ENCODE measurements at places on chromosomes 5 and 9.

GRCh38 chr5:148922606-148923005 is 96.2 kb downstream of the ADRB2 start:
- DNase-seq, result no peak

- no peak for DNase-seq
Measured at GRCh38 chr9:121357011-121357410, 13.0 kb downstream of the STOM start.

DNA sequence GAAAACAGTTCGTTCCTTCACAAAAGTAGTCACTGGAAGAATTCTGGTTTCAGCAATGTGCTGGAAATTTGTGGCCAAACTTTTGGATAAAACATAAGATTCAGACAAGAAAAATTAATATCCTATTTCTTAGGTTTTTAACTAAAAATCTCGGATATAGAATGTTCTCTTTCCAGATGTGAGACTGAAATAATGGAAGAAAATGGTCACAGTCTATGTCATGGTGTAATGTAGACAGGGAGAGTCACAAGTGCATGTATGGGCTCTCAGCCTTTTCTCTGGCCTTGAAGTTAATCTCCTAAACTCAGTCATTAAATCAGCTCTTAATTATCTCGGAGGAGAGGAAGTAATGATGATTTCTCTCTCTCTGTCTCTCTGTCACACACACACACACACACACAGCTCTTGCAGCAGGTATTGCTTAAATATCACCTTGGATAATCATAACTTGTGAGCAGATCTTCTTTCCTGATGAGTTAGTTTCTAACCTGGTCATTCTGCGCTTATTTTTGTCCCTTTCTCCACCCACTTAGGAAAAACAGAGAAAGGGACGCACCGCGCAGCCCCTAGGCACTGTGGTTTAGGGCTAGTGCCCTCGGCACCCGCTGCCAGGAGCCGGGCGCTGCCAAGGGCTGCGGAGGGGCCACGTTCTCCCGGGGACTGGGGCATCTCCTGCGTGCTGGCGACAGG is 672 bp upstream of the ITGA2 start:
- no peak for DNase-seq

DNA sequence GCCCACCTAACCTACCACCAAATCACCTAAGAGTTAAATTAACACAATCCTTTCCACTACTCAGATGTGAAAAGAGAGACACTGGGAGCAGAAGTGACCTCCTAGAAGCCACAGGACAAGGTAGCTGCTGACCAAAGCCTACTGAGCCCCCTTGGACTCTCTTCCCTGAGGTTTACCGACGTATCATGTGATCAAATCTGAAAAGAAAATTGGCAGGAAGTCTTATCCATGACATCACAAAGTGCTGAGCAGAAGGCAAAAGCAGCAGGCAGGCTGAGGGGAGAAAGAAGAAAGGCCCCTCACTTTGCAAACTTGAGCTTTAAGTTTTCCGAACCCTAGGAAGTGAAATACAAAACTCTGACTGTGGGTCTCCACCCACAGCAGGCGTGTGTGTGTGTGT is 11.1 kb downstream of the PRELID2 start:
- no peak for DNase-seq

DNA sequence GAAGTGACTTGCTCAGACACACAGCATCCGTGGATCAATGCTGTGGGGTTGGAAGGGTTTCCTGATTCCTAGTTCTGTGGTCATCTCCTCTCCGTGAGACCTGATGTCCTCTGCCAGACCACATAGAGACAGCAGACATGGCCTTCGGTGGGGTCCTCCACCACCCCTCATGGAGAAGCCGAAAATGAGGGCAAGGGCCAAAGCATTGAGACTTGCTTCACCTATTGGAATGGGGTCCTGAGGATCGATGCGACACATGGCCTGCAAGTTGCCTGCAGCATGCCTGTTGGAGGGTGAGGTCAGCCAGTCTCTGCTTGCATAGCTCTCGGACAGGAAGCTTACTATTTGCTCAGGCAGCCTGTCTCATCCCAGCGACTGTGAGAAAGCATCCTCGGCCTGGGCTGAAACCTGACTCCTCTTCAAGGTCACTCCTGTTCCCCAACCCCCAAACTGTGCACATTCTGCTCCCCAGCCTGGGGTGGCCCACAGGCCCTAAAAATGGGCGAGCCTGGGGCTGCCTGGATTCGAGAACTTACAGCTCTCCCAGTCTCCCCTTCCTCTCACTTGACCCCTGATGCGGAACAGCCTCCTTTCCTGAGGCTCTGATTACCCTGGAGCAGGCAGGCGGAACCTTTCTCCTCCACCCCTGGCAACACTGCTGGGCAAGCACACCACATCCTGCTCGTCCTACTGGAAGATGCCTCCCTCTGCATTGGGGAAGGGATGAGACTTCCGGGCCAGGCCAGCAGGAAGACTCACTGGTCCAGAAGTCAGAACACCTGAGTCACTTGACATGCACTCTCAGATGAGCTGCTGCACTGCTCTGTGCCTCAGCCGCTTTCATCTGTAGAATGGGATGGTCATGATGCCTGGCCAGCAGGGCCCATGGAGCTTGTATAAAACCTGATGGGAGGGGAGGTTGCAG is 186.9 kb downstream of the RGS3 start:
- DNase-seq, result no peak

DNA sequence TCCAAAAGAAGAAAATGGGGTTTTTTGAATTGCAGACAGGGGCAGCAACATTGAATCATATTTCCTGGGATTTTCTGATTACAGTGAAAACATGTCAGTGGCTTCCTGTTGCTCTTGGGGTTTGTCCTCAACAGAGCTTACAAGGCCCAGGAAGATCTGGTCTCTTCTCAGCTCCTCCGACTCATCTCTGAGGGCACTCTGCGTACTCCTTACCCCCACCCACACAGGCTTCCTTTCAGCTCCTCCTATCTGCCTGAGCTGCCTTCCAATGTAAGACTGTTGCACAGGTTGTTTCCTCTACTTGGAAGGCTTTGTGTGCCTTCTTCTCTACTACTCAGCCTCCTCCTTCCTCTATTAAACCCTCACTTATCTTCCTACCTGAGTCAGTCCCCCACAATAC is 245.1 kb upstream of the MEF2C start:
- DNase-seq, result no peak

DNA sequence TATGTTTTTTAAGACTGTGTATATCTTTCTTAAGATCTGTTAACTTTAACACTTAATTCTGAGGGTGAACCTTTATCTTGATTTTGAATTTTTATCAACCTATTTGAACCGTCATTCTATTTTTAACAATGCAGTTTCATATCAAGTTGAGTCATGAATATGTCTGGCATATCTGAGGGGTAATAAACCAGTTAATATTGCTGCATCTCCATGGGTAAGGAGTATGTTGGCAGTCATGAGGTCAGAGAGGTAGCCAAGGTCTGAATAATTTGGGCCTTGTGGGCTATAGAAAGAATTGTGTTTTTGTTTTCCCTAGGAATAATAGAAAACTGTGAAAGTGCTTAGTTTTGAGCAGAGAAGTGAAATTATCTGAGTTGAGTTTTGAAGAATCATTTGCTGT is 419.0 kb downstream of the PLK2 start:
- no peak for DNase-seq

GRCh38 chr9:111815285-111816070 is 20.7 kb upstream of the SHOC1 start:
- no peak for DNase-seq

GRCh38 chr5:148986636-148987035 is 76.2 kb downstream of the SH3TC2 start:
- no peak for DNase-seq

- DNase-seq, result no peak
Measured at GRCh38 chr9:111058166-111058565, 19.9 kb upstream of the LPAR1 start.

- no peak for DNase-seq
Measured at GRCh38 chr5:157718519-157718918, 12.7 kb upstream of the THG1L start.

DNA sequence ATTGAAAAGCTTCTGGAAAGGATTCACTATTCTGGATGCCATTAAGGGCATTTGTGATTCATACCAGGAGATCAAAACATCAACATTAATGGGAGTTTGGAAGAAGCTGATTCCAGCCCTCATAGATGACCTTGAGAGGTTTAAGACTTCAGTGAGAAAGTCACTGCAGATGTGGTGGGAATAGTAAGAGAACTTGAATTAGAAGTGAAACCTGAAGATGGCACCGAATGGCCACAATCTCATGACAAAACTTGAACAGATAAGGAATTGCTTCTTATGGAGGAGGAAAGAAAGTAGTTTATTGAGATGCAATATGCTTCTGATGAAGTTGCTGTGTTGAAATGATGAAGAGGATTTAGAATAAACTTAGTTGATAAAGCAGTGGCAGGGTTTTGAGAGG is 254.6 kb upstream of the SLC24A2 start:
- DNase-seq, result no peak

DNA sequence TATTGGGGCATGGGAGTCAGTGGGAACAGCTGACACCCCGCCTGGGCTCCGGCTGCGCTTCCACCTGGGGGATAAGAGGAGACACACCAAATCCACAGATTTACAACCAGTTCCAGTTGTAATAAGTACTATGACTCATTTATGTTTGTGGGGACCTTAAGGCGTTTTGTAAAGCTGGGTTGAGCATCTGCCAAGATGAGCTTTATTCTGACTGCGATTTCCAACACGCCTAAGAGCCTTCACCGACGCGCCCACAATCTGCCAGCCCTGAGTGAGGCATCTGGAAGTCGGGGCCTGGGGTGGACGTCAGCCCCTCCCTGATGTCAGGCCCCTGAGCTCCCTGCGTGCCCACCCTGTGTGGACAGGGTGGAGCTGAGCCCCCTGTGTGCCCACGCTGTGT is 14.3 kb upstream of the LHX3 start:
- no peak for DNase-seq

GRCh38 chr5:170357955-170358444 is 31.2 kb downstream of the KCNMB1 start:
- DNase-seq, result no peak

DNA sequence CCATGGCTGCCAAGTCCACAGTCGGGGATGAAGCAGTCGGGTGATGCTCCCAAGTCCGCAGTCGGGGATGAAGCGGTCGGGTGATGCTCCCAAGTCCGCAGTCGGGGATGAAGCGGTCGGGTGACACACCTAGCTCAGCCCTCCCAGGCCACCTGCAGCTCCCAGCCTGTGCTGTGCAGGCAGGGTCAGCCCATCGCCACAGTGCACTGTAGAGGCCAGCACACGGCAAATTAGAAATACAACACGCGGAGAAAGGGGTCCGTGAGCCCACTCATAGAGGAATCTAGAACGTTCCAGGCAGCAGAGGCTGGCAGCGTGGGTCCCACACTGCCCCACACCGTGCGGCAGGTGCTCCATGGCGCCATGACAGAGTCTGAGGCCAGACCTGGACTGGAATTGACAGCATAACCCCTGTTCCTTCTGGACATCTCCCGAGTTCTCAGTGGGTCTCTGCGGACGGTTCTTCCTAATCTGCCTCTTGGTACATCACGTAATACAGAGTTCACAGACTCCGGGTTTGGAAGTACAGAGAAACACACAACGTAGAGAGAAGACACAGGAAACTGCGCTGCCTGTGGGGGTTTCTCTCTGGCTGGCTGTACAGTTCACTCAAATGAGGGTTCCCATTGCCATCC is 7.7 kb upstream of the EXOC3 start:
- no peak for DNase-seq

DNA sequence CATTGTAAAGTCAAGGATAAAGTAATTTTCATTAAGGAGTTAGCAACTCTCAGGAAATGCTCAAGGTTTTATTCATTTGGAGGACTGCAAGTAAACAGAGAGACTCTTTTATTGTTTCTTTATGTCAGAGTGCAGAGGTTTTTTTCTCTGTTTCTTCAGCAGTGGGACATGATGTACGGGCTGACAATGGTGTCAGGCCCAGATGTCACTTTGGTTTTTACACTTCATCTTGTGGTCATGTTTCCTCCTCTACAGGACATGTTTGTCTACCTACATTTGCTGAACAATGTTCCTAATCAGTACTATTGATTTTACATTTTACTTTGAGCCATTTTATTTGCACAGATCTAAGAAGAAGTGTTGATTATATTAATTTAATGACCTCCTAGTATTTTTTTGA is 72.8 kb upstream of the PARP8 start:
- DNase-seq, result peak; percentile 12

- no peak for DNase-seq
Measured at GRCh38 chr5:72505539-72506157, 1.6 kb downstream of the ZNF366 start.

DNA sequence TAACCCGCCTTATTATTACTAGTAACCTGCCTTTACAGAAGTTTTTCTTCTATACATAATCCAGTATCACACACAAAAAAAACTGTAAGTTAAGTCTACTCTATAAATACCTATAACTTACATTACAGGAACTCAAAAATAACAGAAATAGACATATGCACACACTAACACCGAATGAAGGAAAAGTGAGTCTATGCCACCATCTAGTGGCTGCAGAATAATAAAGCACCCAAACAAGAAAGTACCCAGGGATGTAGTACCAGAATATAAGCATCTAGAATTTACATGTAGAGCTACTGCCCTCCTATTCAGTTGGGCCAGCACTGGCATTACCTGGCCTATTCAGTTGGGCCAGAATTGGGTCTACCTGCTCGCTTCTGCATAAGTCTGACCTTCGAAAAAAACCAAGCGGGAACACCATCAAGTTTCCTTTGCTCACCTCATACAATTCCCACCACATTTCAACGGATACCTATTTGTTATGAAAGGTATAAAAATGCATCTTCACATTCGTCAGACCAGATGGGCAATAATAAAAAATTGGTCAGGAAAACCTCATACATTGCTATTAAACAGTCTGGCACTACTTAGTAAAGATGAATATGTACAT is 4.0 kb upstream of the NIPSNAP3A start:
- no peak for DNase-seq

DNA sequence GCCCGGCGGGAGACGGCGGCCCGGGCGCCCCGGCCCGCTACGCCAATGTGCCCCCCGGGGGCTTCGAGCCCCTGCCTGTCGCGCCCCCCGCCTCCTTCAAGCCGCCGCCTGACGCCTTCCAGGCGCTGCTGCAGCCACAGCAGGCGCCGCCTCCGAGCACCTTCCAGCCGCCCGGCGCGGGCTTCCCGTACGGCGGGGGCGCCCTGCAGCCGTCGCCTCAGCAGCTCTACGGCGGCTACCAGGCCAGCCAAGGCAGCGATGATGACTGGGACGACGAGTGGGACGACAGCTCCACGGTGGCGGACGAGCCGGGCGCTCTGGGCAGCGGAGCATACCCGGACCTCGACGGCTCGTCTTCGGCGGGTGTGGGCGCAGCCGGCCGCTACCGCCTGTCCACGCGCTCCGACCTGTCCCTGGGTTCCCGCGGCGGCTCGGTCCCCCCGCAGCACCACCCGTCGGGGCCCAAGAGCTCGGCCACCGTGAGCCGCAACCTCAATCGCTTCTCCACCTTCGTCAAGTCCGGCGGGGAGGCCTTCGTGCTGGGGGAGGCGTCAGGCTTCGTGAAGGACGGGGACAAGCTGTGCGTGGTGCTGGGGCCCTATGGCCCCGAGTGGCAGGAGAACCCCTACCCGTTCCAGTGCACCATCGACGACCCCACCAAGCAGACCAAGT is 723 bp downstream of the SNX18 start:
- DNase-seq, result peak; percentile 65
